Activated CD8-positive, alpha-beta memory T cell treated with anti-CD3 and anti-CD28 coated beads, Interleukin-2, amount 10 ng/mL, durations not matched to agents 7 days and 5 days (primary cell): ENCODE measurements at places on chromosomes 2 and 18. TPM values are rescaled to one million over a fixed set of nuclear protein-coding genes. Genes with fewer than 3 reads are reported as not detected.

DNA sequence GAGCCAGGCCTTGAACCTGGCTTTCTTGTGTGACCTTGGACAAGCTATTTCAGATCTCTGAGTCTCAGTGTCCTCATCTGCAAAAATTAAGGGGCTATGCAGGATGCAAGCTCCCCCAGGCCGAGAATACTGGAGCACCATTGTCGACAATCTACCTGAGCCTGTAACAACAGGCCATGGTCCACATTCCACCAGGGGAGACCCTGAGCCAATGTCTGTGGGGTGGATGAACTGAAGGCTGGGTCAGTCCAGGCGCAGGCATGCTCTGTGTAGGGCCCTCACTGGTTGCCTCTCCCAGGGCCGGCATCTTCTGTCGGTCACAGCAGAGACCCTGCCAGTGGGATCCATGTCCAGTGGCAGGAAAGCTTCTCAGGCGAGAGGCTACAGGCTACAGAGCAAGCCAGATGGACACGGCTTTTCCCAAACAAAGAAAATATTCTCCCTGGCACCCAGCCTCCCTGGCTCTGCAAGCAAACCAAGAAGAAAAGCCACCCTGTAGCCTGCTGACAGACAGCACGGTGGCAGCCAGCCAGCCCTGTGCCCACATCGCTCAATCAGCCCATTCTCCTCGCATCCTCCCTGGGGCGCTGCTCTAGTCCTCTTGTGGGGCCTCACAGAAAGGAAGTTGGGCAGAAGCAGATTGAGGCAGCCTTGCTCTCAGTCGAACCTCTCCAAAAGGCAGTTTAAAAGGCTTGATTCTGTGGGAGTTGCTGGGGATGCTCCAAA, 48.7 kb upstream of the FZD7 start:
- no peaks in the 10 kb centered on the region for H3K36me3 ChIP-seq
- no peak overlapping the region for H3K27ac ChIP-seq
- H3K4me3 ChIP-seq: no peak overlapping the region
- DNase-seq: no peak
- no peaks in the 10 kb centered on the region for H3K4me1 ChIP-seq
- peaks cover 4% of the 10 kb centered on the region for H3K27me3 ChIP-seq

- no peak overlapping the region for H3K27ac ChIP-seq
- no peak for DNase-seq
- H3K36me3 ChIP-seq: no peaks in the 10 kb centered on the region
Observed at GRCh38 chr2:113276761-113277425, 1.8 kb downstream of the PAX8 start.

- no peaks in the 10 kb centered on the region for H3K4me1 ChIP-seq
- no peaks in the 10 kb centered on the region for H3K27me3 ChIP-seq
- DNase-seq: no peak
- no peaks in the 10 kb centered on the region for H3K36me3 ChIP-seq
- H3K4me3 ChIP-seq: no peak overlapping the region
Observed at GRCh38 chr2:188845692-188846091, 128.5 kb upstream of the COL3A1 start.

DNA sequence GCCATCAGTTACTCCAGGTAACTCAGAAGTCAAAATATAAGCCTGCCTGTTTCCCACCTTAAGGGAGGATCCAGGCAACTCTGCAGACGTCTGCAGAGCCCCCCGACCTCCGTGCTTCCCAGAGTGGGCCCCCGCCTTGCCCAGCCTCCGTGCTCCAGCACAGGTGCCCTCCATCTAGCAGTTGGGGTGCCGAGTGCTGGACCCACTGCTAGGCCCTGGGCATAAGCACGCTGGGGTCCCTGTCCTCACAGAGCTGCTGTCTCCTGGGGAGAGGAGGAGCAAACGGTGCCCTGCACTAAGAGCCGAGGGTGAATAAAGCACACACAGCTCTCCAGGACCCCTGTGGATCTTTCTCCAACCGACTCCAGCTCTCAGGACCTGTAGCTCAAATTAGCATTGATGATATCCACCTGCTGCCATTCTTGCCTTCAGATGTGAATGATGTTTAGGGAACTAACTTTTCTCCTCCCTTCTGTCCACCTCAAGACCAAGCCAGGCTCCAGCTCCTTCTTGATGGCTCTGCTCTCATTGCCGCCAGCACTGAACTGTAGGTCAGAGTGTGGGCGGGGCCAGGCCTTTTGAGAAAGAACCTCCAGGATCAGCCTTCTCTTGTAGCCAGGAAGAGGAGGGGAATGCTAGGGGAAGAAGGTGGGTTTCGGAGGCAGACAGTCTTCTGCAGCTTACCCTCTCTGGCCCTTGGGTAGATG, 121.2 kb downstream of the SMAD7 start:
- H3K27ac ChIP-seq: no peak overlapping the region
- H3K36me3 ChIP-seq: peaks cover 2% of the 10 kb centered on the region
- peaks cover 36% of the 10 kb centered on the region for H3K4me1 ChIP-seq
- no peak overlapping the region for H3K4me3 ChIP-seq
- DNase-seq: peak; percentile 19
- H3K27me3 ChIP-seq: no peaks in the 10 kb centered on the region

- no peak overlapping the region for H3K27ac ChIP-seq
- H3K27me3 ChIP-seq: no peaks in the 10 kb centered on the region
- no peak for DNase-seq
- peaks cover 18% of the 10 kb centered on the region for H3K4me1 ChIP-seq
- H3K4me3 ChIP-seq: no peak overlapping the region
Observed at GRCh38 chr2:127638361-127639110, 7.4 kb upstream of the GPR17 start.

- H3K27ac ChIP-seq: no peak overlapping the region
- H3K4me1 ChIP-seq: peaks cover 8% of the 10 kb centered on the region
- H3K36me3 ChIP-seq: no peaks in the 10 kb centered on the region
- H3K4me3 ChIP-seq: no peak overlapping the region
Observed at GRCh38 chr2:101993772-101994171, 2.0 kb downstream of the IL1R2 start.

DNA sequence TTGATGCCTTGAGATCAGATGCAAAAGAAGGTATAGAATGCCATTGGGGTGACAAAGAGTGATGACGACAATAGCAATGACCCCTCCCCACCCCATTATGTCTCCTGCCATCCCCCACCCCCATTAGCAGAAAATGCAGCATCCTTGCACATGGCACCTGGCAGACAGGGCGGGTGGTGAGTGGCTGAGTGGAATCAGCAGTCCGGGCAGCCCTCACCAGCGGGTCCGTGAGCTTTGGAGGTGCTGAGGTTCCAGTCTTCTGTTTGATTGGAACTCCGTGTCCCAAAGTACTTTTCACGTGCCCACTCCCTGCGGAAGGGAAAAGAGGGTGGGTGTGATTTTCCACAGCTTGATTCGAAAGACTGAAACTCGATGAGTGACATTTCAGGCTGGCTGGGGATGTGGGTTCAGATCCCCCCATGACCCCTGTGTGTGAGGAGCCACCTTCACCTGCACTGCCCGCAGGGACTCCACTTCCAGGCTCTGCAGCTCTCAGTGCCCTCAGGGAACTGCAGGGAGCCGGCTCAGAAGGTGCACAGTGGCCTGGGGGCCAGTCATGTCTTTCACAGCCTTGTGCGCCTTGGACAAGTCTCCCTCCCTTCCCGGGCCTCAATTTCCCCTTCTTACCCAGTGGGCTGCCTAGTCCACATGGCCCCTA, 130.9 kb downstream of the GLI2 start:
- peaks cover 37% of the 10 kb centered on the region for H3K27me3 ChIP-seq
- H3K4me1 ChIP-seq: no peaks in the 10 kb centered on the region
- H3K27ac ChIP-seq: no peak overlapping the region
- H3K4me3 ChIP-seq: no peak overlapping the region
- no peak for DNase-seq

The MC4R gene
- total RNA-seq: not detected

The NT5C1B gene
- not detected for total RNA-seq

The MORN2 gene
- 3.8 TPM for total RNA-seq

The OSR1 gene
- total RNA-seq: not detected

The ZBTB7C gene
- total RNA-seq: not detected

The CD226 gene
- total RNA-seq: 83.3 TPM

The CRYBA2 gene
- not detected for total RNA-seq
